ENCODE measurements at places on chromosomes 7 and 10.

DNA sequence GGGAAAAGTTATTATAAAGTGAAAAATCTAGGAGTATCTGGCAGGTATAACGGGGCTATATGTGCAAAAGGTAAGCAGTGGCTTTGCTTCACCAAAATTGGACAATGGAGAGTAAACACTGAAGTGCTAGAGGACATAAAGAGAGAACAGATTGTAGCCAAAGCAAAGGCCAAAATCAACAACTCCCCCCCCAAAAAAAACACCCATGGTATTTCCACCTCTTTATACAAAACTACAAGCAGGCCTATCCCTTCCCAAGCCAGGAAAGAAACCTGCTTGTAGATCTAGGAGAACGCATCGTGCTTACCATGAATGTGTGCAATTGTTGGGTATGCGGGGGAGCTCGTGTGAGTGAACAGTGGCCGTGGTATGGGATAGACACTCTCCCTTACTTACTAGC is 9.2 kb upstream of the AKR1B1 start:
- no peak for DNase-seq

- DNase-seq, result no peak
These were observed 77.3 kb downstream of the CALD1 start for GRCh38 chr7:134856691-134857090.

- DNase-seq, result no peak
These were observed 46.7 kb downstream of the CAMK1D start for GRCh38 chr10:12396093-12396492.

GRCh38 chr10:34327184-34327583 is 487.9 kb downstream of the PARD3 start:
- no peak for DNase-seq

GRCh38 chr7:16586081-16586874 is 59.3 kb downstream of the ANKMY2 start:
- no peak for DNase-seq

- DNase-seq, result no peak
These were observed 63.8 kb upstream of the HPS1 start for GRCh38 chr10:98510412-98510995.

GRCh38 chr7:405489-406211 is 114.0 kb downstream of the PDGFA start:
- peak; percentile 6 for DNase-seq

DNA sequence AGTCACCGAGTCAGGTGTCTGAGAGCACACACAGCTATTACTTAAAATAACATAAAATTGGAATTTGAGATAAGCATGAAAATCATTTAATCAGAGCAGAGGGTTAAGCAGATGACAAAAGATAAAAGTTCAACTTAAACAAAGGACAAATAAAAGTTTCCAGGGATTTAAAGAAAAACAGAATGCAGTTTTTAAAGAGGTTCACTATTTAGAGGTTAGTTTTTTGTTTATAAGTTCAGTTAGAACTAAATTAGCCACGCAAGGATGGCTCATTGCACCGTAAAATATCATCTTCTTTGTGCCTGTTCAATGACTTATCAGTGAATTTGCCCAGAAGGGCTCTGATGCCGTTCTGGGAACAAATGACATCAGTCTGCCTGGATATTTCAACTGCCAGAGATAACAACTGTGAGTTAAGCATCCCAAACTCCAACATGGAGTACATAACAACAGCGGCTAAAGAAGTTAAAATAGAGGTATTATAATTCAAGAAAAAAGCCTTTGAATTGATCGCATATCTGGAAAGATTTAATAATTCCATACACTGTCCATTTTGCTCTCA is 107.8 kb downstream of the ANK3 start:
- no peak for DNase-seq

- no peak for DNase-seq
These were observed 102.7 kb downstream of the FAM53B start for GRCh38 chr10:124641282-124642087.

GRCh38 chr7:36677769-36678437 is 46.4 kb downstream of the AOAH start:
- no peak for DNase-seq

DNA sequence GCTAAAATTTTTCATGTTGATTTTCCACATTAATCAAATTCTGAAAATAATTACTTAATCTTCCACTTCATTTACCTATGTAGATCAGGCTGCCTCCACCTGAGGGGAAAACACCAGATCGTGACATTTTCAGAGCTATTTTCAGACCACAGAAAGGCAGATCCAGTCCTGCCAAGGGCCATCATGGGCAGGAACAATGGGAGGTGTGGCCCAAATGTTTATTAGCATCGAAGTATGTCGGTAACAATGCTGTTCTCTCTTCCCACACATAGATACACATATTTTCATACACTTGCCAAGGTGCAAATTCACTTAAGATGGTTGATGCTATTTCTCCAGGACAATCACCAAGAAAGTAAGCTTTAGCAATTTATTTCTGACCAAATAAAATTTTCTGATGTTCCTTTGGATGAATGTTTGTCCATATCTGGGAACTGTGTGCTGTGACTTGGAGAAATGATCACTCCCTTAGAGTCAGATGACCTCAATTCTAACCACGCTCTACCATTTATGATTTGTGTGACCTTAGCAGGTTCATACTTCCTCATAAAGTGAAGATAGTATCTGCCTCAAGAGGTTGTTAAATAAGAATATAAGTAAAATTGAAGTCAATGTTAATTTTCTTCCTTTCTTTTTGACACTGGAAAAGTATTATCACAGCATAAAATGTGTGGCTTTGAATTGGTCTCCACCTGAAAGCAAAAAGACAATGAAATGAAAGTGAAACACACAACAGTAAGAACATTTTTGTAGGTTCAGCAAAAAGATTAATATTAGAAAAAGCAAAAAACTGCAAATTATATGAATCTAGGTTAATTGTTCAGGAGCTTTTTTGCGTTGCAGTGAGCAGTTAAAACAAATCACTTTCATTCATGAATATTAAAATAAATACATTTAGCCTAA is 310.4 kb upstream of the PHF14 start:
- DNase-seq, result no peak

DNA sequence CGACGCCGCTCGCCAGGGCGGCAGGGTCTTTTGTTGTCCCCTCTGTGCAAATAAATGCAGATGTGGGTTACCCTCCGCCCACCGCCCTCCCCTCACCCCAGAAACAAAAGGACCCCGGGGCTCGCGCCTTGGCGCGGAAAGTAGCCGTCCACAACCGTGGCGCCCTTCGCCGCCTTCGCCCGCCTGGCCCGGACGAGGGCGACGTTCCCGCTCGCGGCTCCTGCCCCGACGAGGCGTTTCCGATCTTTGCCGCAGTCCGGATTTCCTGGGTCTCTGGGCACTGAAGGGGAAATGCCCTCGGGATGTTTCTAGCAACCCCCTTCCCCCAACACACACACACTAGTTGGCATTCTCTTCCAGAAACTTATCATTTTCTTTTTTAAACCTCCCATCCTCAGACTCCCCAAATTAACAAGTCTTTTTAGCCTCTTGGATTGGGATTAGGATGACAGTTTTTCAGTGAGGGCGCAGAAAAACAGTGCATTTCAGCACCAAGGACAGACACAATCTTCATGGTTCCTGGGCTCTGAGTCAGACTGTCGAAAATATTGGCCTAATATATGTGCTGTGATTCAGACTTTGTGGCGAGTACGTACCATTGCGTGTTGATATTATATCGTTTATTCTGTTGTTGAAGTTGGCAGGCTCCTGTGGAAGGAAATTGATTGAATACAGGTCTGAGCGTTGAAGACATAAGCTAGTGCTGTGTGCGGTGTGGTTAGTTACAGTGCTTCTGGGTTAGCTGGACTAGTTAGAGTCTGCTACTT is 771 bp downstream of the PHYHIPL start:
- no peak for DNase-seq

DNA sequence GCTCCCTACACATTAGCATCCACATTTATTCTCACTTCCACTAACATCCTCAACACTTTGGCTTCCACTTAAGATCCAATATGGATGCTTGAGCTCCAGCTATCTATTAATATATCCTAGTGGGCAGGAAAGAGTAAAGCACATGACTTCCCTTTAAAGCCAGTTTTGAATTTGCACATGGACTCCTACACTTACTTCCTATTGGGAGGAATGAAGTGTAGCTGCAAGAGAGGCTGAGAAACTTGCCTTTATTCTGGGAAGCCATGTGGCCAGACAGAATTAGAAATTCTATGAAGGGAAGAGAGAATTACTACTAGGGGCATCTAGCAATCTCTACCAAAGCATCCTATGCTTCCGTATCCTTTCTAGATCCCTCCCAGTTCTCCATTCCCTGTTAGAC is 3.0 kb upstream of the TSPAN14 start:
- DNase-seq, result no peak

DNA sequence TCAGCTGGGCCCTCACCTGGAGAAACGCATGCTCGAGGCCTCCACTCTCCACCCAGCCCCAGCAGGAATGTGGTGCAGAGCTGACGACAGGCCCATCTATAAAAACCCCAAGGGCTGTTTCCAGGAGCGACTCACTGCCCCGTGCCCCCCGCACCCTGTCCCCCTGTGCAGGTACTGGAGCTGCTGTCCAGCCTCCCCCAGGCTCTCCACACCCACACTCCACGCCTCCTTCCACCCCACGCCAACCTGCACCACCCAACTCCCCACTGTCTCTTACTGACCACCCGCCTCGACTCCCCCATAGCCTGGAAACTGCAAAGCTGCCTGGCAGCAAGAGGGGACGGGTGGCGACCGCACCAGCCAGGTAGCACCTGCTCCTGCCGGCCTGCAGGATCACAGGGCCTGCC is 43.3 kb downstream of the DIP2C start:
- DNase-seq, result no peak

DNA sequence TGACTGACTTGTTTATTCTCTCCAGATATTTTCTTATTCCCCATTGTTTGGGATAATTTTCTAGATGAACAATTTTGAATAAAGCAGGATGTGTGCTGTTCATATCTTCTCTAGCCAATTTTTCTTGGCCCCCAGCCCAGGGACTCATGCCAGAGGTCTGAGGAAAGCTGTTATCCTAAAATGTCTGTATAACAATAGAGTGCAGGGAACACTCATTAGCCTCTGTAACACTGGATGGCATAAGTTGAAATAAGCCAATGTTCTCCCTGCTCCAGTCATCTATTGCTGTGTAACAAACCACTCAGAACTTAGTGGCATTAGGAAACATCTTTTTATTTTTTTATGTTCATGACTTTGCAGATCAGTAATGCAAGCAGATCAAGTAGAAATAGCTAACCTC is 121.7 kb upstream of the TRIM24 start:
- no peak for DNase-seq

GRCh38 chr10:7435674-7436073 is 24.8 kb upstream of the SFMBT2 start:
- no peak for DNase-seq

DNA sequence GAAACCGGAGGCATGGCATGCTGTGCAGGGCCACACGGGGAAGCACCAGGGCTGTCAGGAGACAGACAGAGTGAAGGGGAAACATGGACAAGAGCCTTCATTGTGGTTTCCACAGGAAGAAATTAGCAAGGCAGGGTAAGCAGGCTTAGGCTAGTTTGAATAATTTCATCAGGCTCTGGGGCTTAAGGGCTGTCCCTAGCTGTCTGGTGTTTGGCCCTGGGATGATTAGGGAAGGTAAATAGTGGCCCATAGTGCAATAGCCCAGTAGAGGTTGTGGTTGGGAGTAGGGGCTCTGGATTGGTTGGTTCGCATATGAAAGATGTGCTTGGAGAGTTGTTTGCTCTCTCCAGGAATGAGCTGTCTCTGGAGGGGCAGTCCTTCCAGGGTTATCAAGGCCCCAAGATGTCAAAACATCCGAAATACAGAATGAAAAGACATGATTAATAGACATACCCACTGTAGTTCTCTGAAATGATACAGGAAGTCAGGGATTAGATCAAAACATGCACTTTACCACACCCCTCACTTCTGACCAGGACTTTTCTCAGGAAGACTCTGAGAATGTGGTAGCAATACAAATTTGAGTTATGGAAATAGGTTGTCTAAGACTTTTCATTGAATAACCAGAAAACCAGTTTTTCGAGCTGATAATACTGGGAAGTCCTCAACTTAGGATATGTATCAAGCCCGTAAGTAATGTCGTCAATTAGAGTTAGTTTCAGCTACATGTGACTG is 224.9 kb upstream of the NFE2L3 start:
- no peak for DNase-seq

DNA sequence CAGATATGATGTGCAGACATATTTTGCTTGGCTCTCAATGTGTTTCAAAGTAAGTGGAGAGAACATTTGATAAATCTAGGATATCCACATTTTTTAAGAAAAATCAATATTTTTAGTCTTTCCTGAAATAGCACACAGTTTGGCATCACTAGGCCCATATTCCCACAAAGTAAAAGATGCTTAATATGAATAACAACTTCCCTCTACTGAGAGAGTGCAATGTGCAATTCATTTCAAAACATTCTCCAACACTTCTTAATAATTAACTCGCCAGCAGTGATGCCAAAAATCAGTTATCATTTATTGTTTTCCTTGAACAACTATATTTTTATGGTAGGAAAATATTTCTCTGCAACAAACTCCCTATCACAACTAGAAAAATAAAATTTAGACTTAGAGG is 800.2 kb upstream of the MBL2 start:
- DNase-seq, result no peak

DNA sequence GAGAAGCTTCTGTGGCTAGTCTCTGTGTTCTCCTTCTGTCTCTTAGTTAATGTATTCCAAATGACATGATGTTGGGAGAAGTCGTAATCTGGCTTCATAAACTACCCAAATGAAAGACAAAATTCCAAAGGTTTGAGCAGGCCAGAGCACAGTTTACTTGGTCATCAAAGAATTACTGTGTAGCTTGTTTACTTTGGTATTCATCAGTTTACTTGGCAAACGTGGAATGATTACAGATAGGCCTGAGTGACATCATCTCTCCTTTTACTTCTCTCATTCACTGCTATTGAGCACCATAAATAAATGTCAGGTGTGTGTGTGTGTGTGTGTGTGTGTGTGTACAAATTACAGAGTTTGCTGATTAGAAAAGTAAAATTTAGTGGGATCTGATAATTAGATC is 327.3 kb downstream of the PHTF2 start:
- DNase-seq, result no peak

DNA sequence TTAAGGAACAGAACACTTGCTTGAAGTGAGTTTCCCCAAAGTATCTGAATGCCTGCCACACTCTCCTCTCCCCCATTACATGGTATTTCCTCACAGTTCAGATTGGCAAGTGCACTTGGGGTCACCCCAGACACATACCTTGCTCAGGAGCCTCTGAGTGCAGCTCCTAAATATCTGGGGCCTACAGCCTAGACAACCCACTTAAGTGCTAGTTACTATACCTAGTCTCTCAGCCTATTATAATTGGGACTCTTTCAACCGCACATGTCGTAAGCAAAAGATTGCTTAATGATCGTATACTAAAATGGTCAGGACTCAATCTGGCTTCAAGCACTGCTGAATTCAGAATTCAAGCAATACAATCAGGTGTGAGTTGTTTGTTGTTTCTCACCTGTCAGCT is 19.9 kb downstream of the TMEM176B start:
- no peak for DNase-seq

GRCh38 chr7:55272328-55272727 is 92.8 kb upstream of the LANCL2 start:
- DNase-seq, result no peak

GRCh38 chr10:132994185-132994796 is 51.9 kb upstream of the CFAP46 start:
- no peak for DNase-seq

GRCh38 chr7:76318488-76319353 is 16.2 kb downstream of the HSPB1 start:
- DNase-seq, result peak; percentile 34
